Stimulated activated CD8-positive, alpha-beta memory T cell treated with anti-CD3 and anti-CD28 coated beads, Interleukin-2, amount 100 ng/mL, for 1 hour (primary cell): ENCODE measurements at places on chromosomes 3 and 15.

DNA sequence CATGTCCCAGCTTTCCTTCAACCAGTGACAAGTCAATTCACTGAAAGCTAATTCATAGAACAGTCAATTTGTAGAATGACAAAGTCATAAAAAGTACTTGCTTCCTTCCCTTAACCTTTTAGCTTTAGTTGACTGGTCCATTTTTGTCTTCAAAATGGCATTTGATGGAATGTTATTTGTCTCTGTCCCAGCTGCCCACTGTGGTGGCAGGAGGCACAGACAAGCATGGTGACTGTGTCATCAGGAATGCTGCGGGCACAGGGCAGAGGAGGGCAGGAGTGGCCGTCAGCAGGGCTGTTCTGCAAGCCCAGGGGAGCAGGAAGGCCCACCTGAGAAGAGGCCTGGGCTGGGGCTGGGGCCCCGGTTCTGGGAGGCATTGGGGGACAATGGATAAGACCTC, 10.0 kb downstream of the IQSEC1 start:
- no peak for DNase-seq

DNA sequence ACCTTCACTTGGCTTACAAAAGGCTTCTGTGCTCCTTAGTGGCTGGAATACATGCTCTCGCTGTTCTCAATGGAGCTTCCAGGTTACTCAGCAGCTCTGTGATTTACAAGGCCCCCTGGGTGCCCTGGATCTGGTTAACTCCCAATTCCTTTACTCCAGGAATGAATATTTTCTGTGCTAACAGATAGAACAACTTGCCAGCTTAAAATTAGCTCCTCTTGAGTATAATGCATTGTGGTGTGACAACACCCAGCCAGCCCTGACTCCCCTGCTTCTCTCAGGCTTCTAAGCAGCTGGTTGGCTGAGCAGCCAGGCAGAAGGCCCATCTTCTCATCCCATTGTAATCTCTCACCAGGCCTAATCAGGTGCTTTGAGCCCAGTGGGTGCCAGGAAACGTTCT, 246.4 kb downstream of the ALCAM start:
- DNase-seq, result no peak

GRCh38 chr15:51079226-51079625, 15.5 kb downstream of the TNFAIP8L3 start:
- DNase-seq, result no peak

DNA sequence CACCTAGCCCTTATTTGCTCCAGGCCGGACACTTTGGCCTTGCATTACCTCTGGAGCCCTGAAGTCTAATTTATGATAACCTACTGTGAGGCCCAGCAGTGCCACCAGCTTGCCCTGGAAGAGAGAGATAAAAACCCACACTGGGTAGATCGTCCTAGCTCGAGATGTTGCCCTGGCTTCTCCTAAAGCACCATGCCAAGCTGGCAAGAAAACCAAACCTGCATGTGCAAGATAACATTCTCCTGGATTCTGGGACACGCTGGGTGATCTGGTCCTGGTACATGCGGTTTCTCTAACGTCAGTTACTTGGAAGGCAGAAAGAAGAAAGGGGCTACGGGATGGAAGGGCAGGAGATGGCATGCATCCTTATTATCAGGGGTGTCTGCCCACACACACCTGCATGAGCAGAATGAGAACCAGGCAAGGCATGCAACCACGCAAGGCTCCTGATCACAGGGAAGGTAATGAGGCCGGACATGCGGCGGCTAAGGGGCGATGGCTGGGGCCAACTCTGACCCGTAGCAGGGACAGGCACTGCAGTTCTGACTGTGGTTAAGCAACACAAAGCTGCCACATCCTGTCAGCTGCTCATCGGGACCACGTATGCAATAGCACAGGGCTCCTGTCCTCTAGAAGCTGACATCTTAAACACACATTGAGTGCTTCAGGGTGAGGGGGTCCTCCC, 73.0 kb downstream of the OXNAD1 start:
- DNase-seq, result peak; percentile 11

DNA sequence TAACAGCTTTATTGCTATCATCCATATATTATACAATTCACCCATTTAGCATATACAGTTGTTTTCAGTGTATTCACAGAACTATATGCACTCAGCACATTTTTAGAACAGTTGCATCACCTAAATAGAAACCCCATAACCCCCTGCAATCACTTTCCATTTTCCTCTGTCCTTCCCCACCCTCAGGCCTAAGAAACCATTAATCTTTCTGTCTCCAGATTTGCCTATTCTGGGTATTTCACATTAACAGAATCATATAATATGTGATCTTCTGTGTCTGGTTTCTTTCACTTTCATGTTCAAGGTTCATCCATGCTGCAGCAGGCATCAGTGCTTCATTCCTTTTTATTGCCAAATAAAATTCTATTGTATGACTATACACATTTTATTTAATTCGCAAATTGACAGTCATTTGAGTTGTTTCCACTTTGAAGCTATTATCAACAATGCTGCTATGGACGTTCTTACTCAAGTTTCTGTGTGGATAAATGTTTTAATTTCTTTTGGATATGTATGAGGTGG, 39.8 kb downstream of the ADAMTS17 start:
- DNase-seq, result no peak

DNA sequence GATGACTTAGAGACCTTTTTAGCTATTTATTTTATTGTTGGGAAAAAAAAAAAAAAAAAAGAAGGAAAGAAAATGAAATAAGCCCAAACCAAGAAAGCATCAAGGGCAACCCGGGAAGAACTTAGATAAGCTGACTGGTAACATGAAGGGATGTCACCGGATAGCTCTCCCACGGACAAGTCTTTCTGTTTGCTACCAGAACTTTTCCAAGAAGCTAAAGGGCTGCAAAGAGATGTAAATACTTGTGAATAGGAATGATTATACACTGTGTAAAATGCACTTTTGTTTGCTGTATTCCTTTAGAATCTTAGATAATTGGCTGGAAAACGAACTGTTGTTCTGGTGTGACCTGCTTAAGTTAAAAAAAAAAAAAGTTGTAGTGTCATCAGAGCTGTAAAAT, 2.8 kb downstream of the FOXB1 start:
- no peak for DNase-seq

GRCh38 chr15:31261266-31262142, 65.1 kb upstream of the KLF13 start:
- DNase-seq, result no peak

GRCh38 chr15:91196768-91197167, 96.7 kb downstream of the SV2B start:
- DNase-seq, result no peak

GRCh38 chr3:127410137-127410488, 122.3 kb upstream of the PRR20G start:
- no peak for DNase-seq

DNA sequence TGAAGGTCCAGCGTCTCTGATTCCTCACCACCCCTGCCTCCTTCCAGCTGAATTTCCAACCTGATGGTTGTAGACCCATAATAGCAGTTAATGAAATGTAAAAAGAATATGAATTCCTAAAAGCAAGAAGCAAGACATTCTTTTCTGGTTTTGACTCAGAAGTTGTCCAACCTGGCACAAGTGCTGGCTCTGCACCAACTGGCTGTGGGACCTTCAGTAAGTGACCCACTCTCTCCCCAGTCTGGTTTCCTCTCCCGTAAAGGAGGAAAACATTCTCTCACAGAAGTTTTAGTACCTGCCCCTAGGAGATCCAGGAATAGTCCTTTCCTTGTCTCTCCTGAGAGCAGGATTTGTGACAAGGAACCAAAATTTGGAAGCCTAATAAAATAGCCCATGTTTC, 236.9 kb upstream of the TRIM42 start:
- DNase-seq, result no peak

- peak; percentile 47 for DNase-seq
These were observed 527 bp downstream of the B2M start for GRCh38 chr15:44711743-44712345.

DNA sequence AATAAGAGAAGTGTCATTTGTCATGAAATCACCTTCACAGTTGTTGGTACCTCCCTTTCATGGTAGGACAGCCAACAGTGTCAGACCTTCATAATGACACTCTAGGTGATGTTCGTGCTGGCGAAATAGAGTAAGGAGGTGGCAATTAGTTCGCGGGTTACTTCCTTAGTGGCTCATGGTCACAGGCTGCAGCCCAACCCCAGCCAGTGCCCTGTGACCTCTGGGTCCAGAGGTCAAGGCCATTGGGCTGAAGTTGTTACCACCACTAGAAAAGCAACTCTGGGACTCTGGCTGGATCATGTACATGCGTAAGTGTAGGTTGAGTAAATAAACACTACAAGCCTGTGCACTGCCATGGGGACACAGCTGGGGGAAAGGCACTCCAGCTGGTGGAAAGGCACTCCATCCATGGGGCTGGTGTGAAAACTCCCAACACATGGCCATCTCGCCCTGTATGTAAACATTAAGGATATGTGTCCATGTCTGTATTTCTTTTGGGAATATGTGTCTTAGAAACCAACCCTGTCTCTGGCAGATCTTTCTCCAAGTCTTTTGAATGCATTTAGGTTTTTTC, 106.7 kb downstream of the RYK start:
- no peak for DNase-seq

DNA sequence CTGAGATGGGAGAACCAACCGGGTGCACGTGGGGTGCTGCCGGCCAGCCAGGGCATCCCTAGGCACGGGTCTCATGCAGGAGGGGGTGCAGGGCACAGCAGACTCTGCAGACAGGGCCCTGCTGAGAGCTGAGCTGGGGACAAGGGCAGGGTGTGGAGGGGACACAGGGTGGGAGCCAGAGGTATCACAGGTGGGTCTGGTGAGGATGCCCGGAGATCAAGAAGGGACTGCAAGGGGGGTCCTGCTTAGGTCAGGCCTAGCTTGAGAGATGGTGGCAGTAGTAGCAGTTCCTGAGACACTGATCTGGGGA, 39.5 kb upstream of the PRR23E start:
- DNase-seq, result no peak

- no peak for DNase-seq
These were observed 926 bp upstream of the SKOR1 start for GRCh38 chr15:67824197-67824968.
